Osteocyte (in vitro differentiated cells): ENCODE measurements at places on chromosomes 7 and 10.

DNA sequence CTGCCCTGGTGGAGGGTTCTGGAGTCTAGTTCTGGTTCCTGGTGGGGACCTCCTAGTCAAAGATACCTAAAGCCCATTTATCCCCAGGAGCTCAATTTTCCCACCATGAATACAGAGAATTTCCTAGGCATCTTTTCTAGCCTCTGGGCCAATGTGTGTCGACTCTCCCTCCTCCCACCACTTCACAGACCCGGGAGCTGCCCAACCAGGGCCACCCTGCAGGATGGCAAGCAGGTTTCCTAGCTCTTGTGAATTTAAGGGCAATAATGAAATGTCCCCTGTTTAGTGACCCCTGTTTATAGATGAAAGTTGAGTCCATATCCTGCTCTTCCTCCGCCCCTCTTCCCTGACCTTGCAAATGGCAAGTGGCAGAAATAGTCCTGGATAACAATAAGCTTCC is 9.4 kb downstream of the DLX5 start:
- DNase-seq = no peak

DNA sequence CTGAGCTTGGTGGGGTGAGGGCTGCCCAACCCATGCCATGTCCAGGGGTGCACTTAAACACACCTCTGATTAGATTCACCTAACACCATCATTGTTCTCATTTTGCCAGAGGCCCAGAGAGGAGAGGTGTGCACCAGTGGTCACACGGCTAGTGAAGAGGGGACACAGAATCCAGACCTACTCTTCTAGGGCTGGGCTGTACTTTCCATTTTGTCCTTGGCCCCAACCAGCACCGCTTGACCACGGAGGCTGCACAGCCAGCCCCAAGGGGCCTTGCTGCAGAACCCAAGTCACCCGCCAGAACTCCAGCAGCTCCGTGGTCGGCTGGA is 246 bp upstream of the WDFY4 start:
- DNase-seq = no peak

DNA sequence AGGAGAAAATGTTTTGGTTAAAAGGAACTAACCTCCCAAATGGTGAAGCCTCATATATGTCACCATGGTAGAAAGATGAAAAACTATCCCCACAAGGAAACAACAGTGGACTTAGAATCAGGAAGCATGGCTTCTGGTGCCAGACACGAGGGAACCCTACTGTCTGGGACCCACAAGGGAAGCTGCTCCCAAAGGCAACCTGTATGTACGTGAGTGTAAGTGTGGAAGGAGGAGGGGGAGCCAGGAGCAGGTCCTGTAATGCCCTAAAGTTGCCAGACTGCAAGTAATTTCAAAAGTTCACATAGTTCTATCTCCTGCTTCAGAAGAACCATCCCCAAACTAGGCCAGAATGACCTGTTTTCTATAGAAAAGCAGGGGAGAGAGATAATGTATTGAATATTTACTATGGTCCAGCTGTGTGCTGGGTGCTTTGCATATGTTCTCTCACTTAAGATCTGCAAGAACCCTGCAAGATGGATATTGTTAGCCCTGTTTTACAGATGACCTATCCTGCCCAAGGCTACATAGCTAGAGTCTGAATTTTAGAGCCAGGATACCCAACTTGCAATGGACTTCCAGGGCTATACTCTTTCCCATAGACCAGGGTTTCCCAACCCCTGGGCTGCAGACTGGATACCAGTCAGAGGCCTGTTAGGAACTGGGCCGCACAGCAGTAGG is 19.2 kb downstream of the DUSP5 start:
- DNase-seq = no peak

DNA sequence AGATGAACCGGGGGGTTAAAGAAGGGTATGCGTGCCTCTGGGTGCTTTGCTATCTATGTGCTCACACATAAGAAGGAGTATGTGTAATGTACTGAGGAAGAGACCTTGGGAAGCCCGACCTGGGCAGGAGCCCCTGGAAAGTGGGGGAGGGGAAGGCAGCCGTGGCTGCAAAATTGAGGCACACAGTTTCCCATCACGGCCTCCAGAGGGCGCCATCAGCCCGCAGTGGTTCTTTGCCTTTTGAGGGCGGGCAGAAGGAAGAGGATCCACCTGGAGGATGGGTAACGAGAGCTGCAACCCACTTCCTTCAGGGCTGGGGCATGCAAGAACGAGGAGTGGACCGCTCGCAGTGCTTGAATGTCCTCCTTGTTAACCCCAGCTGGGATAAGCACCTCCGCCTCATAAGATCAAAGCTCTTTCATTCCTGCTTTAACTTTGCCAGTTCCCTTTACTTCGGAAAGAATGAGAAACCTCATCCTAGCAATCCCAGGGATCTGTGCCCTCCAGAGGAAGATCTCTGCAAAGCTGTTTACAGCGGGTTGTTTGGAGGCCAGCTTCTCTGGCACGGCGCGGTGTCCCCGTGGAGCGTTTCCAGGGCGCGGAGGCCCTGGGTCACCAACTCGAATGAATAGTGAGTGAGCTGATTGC is 77.9 kb downstream of the PCGF5 start:
- peak; percentile 93 for DNase-seq

DNA sequence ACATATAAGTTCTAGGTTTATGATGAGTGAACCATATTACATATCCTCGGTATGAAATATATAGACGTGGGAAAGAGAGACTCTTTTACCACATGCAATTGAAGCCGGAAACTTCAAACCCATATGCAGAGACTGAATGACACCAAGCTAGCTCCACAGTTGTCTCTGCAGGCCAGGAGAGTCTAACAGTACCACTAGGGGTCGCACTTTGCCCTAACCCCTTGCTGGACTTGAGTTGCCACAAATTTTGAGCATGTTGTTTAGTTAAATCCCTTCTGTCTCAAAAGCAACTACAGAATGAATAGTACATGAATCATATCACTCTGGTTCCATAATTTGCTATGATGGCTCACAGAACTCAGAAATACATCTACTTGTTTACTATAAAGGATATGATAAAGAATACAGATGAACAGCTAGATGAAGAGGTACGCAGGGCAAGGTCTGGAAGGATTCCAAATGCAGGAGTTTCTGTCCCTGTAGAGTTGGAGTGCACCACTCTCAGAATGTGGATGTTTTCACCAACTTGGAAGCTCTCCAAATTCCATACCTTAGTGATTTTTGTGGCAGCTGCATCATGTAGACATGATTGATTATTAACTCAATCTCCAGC is 112.4 kb upstream of the YAE1 start:
- DNase-seq = no peak

GRCh38 chr7:80832006-80832405 is 86.8 kb downstream of the SEMA3C start:
- no peak for DNase-seq

DNA sequence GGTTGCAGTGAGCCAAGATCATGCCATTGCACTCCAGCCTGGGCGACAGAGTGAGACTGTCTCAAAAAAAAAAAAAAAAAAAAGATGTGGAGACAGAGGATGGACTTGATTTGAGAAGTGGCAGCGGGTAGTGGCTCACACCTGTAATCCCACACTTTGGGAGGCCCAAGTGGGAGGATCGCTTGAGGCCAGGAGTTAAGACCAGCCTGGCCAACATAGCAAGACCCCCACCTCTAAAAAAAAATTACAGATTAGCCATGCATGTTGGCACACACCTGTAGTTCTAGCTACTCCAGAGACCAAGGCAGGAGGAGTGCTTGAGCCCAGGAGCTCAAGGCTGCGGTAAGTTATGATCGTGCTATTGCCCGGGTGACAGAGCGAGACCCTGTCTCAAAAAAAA is 24.3 kb upstream of the ASCC1 start:
- no peak for DNase-seq

DNA sequence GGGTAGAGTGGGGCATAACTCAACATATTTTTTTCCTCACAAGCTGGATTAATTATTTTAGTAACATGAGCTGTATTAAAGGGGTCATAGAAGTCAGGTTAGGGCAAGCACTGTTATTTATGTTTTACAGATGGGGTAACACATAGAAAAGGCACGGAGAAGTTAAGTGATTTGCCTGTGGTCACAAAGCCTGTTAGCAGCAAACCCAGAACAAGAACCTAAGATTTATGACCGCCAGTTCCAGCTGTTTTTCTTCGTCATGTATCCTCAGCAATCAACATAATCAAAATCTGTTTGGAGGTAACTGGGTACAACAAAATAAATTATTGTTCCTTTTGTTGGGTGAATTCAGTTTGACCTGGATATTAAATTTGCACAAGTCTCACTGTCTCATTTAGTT is 57.2 kb upstream of the BET1 start:
- DNase-seq = no peak

DNA sequence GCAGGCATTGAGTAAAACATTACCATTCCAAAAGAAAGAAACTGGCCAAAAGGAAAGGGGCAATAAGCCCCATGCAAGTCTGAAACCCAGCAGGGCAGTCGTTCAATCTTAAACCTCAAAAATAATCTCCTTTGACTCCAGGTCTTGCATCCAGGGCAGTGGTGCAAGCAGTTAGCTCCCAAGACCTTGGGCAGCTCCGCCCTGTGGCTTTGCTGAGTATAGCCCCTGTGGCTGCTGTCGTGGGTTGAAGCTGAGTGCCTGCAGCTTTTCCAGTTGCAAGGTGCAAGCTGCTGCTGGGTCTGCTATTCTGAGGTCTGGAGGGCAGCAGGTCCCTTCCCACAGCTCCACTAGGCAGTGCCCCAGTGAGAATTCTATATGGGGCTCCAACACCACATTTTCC is 580.1 kb upstream of the AUTS2 start:
- peak; percentile 42 for DNase-seq

DNA sequence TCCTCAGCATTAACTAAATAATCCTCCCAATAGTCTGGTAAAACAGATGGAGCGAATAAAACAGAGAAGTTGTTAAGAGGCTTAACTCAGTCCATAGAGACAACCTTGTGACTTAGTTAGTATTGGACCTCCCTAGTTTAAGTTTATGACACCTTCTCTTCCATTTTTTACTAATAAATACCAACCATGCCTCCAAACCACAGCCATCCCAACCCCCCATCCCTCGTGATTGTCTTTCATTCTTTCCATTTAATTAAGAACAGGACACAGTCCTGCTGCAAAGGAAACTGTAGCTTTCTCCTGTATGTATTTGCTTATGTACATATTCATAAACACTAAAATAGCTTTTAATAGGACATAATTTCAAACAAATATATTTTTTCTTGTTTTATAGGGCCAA is 238.2 kb downstream of the SEMA3D start:
- DNase-seq = no peak

DNA sequence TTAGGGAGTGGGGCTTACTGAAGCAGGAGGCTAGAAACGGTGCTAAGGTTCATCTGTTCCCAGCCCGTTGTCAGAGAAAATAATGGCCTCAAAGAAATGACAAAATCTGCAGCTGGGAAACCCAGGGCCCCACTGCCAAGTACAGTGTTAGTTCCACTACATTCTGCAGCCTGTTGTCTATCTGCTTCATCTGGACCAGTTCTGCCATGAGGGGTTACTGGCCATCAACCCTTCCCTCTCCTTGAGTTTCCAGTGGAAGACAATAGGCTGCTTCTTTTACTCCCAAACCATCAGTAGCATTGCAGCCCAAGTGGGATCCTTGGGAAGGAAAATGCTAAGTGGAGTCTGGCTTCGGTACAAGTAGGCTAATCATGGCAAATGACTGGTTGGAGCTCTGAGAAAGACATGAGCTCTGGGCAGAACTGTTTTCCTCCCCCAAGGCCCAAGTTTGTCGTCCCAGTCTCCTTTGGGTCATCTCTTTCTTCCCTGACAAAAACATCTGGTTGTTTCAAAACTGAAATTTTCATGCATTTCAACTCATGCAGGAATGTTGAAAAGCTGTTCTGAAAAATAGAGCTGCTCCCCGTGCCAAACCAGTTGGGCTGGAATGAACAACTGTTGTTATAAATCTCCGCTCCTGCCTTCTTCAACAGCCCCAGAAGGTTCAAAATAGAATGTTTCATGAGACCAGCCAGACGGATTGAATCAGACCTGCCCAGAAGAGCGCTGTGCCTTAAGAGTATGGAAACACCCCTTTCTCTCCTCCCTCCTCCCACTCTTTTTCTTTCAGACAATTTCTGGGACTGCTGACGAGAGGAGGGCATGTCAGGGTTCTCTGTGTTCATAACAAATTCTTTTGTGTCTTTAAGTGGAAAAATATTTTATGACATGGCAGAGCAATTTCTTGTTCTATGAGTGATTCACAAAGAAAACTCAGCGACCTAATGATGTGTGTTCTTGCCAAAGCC is 116.6 kb downstream of the RAB18 start:
- no peak for DNase-seq

DNA sequence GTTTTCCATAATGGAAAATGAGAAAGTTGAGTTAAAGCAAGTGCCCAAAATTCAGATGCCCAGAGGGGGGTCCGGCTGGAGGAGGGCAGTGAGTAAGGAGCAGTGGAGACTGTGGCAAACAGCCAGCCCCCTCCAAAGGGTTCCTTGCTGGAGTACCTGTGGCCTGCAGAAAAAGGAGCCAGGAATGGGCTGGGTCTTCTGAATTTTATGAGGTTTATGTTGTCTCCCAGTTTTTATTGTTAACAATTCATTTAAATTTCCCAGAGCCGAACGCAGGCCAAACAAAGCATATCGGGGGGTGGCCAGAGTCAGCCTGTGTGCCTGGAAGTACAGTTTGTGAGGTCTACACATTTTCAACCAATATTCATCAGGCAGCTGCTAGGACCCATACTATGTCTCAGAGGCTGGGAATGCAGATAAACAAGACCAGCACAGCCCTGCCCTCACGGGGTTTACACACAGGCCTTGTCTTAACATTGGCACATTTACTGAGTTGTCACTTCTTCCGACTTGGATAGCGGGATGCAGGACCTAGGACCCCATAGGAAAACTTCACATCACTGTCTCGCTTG is 12.9 kb upstream of the CSGALNACT2 start:
- DNase-seq = peak; percentile 25

GRCh38 chr10:72085864-72086465 is 2.4 kb downstream of the SPOCK2 start:
- no peak for DNase-seq

- DNase-seq = no peak
Observed at GRCh38 chr7:54798530-54798929, 39.5 kb upstream of the SEC61G start.

GRCh38 chr10:23493711-23494110 is 54.8 kb downstream of the OTUD1 start:
- no peak for DNase-seq

GRCh38 chr7:129925416-129926002 is 27.3 kb downstream of the UBE2H start:
- DNase-seq = peak; percentile 51

- no peak for DNase-seq
Observed at GRCh38 chr10:73169320-73169719, 1.4 kb downstream of the FAM149B1 start.
